ENCODE measurements at places on chromosomes 3 and 15.

DNA sequence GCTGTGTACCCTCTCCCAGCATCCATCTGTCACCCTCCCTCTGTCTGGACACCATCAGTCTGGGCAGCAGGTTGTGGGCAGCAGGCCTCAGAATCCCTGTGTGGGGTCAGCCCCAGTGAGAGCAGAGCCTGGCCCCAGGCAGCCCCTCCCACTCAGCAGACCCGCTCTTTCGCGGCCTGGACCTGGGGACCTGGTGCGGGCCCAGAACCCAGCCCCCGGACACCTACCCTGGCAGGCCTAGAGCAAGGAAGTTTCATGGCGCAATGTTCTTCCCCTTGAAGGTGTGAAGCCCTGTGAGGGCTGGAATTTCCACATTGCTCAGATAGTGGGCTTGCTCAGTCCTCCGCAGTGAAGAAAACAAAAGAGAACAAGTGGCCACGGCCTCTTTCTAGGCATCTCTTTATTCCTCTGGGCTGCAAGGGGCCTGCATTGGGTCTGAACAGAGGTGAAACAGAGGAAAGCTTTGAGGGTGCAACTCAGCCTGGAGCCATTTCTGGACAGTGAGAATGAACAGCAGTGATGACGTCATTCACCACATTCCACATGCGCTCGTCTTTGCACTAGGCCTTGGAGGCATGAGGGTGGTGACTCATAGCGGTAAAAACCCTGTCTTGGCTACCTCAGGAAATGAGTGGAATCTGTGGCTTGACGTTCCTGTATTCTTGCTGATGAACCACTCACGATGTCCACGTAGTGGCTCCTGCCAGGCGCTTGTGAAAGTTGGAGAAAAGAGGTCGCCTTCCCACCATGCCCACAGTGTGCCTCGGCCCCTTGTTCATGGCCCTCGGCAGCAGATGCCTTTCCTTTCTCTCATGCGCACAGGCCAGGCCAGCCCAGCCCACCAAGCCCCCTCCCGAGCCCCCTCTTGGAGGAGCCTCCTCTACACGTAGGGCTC lies 66.1 kb downstream of the SLC30A4 start:
- DNase-seq: peak; percentile 49

GRCh38 chr15:39056357-39056756 lies 491.7 kb upstream of the RASGRP1 start:
- no peak for DNase-seq

- DNase-seq: no peak
These were observed 28.4 kb upstream of the CHST2 start for GRCh38 chr3:143090976-143091837.

GRCh38 chr3:101151286-101151913 lies 158.2 kb upstream of the ABI3BP start:
- no peak for DNase-seq

GRCh38 chr3:32374788-32375595 lies 16.7 kb upstream of the CMTM7 start:
- peak; percentile 43 for DNase-seq

DNA sequence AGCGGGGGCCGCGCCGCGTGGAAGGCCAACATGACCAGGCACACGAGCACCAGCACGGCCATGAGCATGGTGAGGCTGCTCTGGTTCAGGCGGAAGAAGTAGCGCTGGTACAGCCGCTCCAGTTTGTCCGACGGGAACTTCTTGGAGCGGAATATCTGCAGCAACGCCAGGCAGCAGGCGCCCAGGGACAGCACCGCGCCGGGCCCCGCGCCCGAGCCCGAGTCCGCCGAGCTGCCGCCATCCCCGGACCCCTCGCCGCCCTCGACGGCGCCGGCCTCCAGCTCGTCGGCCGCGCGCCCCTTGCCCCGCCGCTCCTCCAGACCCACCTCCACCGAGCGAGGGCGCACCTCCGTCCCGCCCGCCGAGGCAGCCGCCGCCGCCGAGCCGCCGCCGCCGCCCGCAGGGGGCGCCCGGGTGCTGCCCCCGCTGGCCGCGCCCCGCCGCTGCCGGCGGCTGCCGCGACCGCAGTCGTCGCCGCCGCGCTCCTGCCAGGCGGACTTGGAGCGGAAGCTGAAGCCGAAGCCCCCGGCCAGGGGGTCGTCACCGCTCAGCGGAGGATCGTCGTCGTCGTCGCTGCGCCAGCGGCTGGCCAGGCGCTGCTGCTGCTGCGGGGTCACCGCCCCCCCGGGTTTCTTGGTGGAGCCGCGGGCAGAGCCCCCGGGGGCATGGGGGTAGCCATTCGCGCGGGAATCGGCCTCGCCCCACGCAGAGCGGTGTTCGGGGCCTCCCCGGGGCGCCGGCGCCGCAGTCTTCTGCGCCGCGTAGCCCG lies 957 bp downstream of the ADCY5 start:
- DNase-seq: no peak

DNA sequence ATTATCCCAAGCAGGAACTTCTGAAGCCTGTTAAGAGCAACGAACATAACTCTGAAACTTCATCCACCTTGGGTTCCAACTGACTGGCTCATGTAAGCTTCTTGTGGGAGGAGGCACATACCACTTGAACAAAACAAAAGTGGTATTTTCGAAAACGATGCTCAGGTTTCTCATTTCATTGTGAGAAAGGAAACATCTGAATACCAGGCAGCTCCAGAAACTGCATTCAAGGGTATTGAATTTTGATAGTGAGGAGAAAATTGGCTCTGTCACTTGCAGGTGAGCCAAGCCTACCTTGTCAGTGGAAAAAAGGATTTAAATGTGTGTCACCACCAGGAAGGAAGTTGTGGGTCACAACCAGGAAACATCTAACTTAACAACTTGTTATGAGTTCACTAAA lies 218.1 kb upstream of the SATB1 start:
- DNase-seq: no peak

DNA sequence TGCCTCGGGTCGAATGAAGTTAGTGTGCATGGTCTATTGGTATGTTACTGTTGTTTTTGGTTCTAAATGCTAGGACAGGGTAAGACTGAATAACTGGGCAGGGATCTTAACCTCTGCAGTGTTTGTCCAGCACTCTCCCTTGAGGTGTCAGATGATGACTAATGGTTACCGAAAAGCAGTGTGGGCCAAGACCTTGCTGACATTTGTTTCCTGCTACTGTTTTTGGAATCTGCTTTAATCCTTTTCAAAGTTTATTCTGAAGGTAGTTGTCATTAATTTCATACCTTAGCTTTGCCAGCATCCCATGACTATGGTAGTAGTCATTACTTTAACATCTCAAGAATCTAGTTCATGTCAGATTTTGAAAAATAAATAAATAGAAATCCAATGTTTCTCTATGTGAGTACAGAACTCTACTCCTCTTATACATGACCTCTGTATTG lies 117.0 kb downstream of the P3H2 start:
- no peak for DNase-seq

GRCh38 chr3:141147657-141148056 lies 84.0 kb upstream of the PXYLP1 start:
- no peak for DNase-seq

DNA sequence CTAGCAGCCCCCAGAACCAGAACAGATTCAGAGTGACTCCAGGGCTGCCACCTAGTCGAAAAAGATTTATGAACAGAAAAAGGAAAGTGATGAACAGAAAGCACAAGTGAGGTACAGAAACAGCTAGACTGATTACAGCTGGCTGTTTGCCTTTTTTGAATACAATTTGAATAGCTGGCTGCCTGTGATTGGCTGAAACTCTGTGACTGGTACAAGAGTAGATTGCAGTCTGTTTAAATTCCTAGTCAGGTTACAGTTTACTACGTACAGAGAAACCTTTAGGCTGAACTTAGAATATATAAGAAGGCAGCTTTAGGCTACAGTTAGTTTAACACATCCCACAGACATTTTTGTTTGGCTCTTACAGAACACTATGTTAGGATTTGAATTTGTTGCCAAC lies 10.0 kb downstream of the CCDC13 start:
- DNase-seq: no peak

DNA sequence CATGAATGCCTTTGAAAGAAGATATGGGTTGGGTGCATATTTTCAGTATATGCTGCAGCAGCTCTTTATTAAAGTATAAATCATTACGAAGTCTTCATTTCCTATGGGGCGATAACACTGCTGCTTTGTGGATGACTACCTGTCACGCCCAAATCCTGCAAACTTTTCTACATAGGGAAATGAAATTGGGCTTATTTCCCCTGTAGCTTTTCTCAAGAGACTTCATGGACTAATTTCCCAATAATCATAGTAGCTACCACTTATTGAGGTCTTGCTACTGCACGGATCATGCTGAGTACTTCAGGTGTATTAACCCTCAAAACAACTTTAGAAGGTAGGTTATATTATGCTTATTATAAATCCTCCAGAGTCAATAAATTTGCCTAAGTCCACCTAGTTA lies 8.0 kb downstream of the TGFBR2 start:
- DNase-seq: no peak

DNA sequence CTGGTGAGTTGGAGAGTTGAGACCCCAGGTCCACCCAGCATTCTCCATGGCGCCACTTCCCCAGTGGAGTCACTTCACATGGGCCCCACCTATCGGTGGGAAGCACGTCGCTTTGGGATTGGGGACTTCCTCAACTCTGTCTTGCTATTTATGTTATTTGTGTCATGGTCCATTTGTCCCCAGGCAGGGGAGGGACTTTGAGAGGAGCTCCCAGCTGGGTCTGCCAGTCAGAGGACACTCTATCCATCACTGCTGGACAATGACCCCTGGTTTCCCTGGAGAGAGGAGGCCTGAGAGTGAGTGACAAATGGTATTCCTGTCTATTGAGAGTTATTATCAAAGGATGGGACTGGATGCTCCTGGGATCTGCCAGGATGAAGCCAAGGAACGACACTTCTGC lies 127.6 kb downstream of the RAB11A start:
- DNase-seq: no peak

DNA sequence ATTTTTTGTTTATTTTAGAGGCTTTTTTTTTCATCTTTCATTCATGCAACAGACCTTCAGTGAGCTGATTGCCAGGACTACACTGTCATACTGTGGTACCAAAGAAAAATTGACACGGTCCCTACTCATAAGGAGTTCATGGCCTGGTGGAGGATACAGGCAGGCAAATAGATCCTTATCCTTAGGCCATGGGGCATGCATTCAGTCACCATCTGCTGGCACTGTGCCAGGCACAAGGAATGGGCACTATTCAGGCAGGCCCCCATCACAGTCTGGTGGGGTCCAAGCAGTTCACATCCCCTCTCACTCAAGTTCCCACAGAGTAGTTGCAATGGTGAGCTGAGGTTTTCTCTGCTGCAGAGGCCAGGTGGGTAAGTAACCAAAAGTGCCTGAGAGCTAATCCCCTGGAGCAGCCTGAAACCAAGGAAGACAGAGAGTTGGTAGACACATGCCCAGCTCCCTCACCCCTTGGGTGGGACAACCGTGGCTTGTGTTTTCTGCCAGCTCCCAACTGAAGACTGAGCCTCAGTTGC lies 17.3 kb downstream of the CISH start:
- no peak for DNase-seq

DNA sequence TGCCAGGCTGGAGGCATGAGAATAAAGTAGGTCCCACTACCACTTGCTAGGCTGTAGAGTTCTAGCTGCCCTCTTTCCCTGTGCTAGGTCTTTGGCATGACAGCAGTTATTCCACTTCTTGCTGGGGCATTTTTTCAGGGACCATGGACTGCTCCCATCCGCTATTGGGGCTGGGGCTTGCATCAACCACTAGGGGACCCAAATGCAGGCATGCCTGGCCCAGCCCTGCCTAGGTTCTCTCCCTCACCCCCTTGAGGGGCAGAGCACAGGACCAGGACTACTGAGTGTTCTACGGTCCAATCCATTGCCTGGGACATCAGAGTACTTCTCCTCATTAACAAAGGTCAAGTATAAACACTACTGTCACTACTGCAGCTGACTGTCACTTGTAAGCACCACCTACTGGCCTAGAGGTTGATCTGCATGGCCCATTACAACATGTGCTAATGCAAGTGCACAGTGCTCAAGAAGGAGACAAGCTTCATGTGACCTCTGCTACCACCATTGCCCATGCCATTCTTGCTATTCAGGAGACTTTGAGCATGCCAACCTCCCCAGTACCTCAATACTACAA lies 270.5 kb downstream of the MBNL1 start:
- DNase-seq: no peak

DNA sequence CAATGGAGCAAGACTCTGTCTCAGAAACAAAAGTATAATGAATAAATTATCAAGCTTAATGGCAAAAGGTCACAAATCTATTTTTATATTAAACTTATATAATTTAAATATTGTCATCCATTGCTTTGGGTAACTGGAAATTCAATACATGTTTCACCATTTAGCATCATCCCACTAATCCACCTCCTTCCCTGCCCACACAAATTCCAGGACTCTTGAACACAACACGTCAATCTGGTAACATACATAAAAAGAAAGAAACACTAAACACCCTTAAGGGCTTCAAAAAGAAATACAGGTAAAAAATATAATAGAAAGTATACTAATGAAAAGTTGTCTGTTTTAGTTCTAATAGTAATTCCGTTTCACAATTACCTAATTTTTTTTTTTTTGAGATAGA lies 149.4 kb downstream of the STAG1 start:
- no peak for DNase-seq

DNA sequence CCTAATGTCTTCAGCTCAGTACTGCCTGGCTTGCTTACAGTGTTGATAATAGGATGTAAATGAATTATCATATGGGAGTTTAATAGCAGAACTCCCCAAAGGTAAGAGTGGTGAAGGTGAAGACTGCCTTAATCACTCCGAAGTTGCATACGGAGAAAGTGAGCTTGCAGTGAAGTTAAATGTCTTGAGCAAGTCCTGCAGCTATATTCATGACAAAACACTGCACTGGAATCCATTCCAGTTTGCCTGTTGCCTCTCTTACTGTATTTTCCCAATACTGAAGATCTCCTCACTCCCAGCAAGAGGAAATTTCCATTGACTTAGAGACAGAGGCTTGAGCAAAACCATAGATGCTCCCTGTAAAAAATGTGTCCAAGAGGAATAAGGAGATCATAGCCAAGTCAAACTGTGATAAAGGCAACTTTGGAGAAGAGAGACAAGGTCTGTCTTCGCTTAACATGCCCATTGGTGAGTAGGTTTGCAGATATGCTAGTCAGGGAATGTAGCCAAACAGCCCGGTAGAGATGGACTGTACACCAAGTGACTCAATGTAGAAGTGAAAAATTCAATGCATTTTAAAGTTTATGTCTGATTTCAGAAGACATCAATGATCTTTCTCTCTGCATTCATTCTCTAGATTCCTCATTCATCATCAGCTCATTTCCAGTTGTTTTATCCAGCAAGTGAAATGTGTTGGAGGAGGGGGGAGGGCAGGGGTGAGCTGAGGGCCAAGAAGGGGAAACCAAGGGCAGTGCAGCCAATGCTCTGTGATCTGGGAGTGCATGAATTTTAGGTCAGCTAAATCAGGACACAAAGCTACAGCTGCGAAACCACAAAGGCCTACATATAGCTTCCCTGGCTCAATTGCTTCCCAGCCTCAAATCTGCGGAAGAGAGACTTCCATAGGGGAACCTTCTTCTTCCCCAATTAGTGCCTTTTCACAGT lies 667.1 kb upstream of the NR2F2 start:
- DNase-seq: no peak

DNA sequence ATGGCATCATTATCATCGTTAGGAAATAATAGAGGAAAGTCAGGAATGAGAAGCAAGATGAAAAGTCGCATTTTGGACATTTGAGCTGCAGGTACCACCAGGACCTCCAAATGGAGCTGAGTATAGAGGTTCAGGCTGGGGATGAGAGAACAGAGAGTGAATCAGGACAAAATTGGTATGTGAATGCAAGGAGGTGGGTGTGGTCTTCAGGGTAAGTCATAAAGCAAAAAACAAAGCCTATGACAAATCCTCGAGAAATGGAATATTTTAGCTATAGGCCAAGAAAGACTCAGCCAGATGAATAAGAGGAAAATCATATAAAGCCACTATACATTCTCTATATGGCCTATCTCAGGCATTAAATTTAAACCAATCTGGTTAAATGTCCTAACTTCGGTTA lies 841.3 kb downstream of the ROBO1 start:
- no peak for DNase-seq

- no peak for DNase-seq
These were observed 317.3 kb upstream of the ARPP21 start for GRCh38 chr3:35322070-35322469.
